Cardiac septum (tissue), 1 donor: ENCODE measurements at places on chromosomes 3 and 15. TPM values are rescaled to one million over a fixed set of nuclear protein-coding genes. Genes with fewer than 3 reads are reported as not detected.

The RTP4 gene
- total RNA-seq = 0.94 TPM

GRCh38 chr15:29114221-29115092, 155.2 kb downstream of the NSMCE3 start:
- DNase-seq = no peak

- no peak for DNase-seq
Observed at GRCh38 chr3:13795816-13796215, 84.1 kb downstream of the WNT7A start.

The LTF gene
- 5.4 TPM for total RNA-seq

DNA sequence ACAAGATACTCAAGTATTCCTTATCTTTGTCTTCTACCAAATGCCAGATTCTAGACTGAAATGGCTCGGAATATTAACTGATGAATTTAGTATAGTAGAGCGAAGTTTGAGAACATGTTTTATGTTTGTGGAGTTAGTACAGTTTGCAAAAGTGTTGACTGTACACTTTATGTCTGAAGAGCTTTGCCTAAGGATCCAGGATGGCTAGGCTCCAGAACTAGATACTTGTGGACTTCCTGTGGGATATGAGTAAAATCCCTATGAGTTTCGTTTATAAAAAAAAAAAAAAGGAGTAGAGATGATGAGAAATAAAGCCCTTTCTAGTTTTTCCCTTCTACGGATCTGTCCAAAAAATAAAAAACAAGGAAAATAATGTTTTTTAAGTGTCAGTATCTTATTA, 96.7 kb downstream of the TP63 start:
- DNase-seq = no peak

- no peak for DNase-seq
Observed at GRCh38 chr3:54949491-54950044, 21.7 kb upstream of the LRTM1 start.

- DNase-seq = no peak
Observed at GRCh38 chr15:66309828-66310227, 16.5 kb downstream of the DIS3L start.

DNA sequence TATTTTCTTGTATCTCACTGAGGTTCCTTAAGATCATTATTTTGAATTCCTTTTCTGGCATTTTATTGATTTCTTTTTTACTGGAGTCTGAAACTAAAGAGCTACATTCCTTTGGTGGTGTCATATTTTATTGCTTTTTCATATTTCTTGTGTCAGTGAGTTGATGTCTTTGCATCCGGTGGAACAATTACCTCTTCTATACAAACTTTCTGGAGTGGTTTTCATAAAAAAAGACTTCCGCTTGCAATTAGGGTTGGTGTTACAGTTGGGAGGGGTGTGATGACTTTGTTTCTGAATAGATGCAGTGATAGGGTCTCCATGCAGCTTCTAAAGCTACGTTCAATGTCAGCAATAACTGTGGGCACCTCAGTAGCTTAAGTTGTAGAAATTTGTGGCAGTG, 181.7 kb downstream of the LPP start:
- no peak for DNase-seq

The INKA1 gene
- total RNA-seq = 1.9 TPM

The CISH gene
- 21.1 TPM for total RNA-seq

DNA sequence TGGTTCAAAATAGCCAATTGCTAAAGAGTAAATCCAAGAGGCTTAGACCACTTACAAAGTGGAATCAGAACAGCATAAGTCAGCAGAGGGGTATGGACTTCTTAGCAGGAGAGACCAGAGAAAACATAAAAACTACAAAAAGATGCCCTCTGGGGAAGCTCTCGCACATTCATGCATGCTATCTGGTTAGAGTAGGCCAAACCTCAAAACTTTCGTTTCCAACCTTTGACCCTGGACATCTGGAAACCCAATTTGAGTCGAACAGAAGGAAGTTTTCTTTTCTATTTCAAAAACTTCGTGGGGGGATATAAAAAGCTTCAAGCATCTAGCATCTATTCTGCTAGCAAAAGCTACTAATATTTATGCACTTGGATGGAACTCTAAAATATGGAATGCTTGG, 523.9 kb upstream of the AGTR1 start:
- DNase-seq = no peak

DNA sequence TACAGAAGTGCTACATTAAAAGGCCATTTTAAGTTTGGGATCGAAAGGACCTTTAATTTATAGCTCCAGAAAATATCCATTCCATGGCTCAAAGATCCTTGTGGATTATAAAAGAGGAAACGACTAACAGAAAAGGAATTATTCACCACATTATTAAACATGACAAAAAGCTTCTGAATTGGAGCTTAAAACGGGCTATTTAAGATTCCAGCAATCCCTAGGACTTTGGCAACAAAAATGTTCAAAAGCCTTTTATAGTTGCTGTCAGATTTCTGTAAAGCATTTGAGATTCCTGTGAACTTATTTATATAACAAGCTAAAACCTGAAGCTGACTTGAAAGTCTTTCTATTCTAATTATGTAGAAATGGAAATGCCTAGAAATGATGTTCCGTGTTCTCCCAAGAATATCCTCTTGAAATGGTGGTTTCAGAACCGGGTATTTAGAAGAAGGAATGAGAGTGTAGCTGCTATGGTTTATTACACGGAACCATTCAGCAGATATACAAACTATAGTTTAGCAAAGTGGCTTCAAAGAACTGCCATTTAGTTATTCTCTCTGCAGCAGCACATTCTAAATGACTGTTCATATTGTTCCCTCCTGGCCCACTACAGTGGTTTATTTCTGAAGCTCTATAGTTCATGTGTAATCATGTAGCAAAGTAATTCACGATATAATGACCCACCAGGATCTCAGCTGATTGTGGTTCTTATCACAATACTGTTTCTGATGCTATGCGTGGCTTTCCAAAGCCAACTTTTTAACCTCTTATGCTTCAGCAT, 961.7 kb downstream of the FHIT start:
- DNase-seq = no peak

The ISLR gene
- total RNA-seq = 16.2 TPM

DNA sequence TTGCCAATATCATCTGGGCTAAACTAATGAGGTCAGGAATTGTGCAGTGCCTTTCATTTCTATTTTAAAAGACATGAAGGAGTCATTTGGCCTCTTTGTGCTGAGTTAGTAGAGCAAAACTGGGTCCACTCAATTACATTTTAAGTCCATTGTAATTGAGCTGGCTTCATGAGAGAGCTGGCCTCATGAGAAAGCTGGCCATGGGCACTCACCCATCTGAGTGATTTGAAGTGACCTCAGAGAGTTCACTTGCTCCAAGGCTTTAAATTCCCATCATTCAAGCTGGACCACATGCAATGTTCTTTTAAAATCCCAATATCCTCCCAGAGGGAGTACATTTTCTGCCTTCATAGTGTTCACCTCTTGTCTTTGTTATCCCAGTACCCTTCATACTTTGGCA, 335.9 kb upstream of the WNT5A start:
- no peak for DNase-seq

GRCh38 chr3:150922611-150923010, 17.4 kb upstream of the MINDY4B start:
- DNase-seq = no peak

DNA sequence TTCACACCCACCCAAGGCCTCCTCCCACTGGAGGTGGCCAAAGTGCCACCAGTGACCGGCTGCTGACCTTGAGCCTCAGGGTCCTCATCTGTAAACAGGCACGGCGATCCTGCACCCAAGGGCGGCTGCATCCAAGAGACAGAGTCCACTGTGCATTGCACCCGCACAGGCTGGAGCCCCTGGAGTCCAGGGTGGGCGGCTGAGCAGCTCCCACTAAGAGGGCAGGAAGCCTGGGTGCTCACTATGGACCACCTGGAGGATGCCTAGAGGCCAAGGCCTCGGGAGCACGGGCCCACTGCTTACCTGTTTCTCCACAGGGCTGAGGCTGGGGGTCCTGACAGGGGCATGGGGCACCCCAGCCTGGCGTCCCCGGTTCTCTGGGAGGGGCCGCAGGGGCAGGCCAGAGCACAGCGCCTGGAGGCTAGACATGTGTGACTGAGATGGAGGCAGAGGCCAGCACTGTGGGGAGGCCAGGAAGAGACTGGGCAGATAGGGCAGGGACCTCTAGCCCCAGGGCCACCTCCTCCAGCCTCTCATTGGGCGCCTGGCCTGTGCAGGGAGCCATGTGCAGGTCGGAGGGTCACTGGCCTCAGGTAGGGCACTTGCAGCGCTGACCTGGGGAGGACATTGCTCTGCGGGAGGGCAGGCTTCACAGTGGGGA, at the start of gene UROC1:
UROC1 (minus strand) TSS at position 483 of the 661 bp plus-strand sequence; CDS start at position 429, 54 bp downstream.
- no peak for DNase-seq

The CEMIP gene
- total RNA-seq = 0.46 TPM

The SPATA12 gene
- total RNA-seq = not detected

DNA sequence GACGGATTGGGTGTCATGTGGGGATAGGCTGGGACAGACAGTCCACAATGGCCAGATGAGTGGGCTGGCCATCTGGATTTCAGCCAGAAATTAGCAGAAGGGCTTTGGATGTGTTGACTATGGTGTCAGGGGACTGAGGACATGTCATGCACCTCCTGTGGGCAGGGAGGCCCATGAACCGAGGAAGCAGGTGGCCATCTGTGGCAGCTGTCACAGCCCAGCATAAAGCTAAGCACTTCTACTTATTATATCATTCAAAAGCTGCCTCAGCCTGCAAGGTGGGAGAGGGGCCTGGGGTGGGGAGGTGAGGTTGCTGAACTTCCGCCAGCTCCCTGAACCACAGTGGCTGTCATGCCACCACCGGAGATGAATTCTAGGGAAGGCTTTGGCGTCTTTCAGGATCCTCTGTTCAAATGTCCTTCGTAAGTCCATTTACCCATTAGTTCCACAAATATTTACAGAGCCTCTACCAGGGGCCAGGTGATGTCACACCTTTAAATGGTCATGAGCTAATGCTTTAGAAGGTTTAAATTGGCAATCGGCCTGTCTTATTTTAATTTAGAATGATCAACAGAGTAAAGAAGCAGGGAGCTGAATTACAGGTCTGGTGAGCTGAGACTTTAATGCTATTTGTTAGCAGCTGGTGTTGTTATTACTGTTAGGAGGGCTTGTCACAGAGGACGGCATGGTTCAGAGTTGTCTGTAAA, 23.6 kb upstream of the CAV3 start:
- no peak for DNase-seq

DNA sequence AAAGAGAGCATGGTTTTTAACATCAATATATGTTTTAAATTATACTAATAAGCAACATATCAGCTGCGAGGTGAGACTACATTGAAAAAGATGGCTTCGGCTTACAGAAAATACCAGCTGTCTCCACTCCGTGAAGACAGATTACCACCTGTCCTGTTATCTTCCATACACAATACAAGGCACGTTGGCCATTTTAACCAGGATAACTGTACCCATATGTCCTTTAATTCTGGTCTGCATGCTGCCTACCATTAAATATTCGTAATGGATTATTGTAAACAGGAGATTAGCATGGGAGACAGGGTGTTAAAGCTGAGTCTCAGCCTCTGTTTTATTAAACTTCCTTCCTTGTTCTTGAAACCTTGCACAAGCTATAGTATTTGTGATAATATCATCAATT, 855.5 kb downstream of the ROBO1 start:
- no peak for DNase-seq

The ZNF385D gene
- 12.5 TPM for total RNA-seq

DNA sequence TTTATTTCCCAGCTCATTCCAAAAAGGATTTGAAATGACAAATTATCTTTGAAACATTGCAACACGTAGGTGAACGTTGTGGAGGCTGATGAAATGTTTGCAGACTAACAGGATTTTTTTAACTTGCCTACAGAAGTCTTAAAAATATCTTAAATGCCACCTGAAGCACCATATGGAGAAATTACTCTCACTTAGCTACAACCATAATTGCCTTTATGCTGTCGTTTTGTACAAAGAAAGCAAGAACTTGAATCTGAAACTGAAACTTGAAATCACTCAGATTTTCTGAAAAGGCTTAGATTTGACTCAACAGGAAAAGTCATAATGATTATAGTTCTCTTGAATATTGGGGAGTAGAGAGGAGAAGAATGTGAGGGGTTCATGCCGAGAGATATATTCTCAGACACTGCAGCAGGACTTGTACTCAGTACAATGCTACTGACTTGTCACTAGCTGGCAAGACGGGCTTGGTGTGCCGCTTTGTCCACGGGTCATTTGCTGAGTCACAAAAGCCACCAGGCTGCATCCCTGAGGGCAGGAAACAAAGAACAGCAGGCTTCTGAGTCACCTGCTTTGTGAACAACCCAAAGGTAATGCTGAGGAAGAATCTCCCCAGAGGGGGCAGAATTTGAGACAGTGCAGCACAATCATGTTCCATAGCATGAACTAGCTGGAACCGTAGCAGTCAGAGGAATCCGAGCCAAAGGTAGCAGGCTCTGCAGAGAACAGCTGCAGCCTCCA, 7.1 kb upstream of the FMN1 start:
- DNase-seq = no peak

DNA sequence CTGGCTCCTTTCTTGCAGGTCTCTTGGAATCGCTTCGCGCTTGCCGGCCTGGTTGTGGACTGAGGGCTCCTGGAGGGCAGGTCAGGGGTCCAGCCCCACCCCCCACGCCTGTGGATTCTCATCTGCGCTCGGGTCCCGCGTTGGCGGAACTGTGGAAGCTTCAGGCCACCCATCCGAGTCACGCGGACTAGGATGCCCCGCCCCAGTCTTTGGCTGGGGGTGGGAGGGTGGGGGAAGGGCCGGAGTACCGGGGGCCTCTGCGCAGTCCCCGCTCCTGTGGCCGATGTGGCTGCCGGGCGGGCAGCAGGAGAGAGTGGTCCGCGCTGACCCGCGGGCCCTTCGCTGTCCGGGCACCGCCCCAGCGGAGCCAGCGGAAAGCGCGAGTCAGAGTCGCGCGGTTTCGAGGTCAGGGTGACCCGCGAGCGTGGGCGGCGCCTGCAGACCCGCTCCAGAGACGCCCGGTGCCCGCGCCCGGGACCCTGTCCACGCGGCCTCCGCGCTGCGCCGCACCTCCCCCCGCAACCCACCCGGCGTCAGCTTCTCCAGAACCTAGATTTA, 114.2 kb downstream of the KLF13 start:
- peak; percentile 89 for DNase-seq

The FGF7 gene
- total RNA-seq = 7.2 TPM

- no peak for DNase-seq
Observed at GRCh38 chr3:172101107-172101506, 61.7 kb downstream of the FNDC3B start.

The PLSCR5 gene
- total RNA-seq = not detected

DNA sequence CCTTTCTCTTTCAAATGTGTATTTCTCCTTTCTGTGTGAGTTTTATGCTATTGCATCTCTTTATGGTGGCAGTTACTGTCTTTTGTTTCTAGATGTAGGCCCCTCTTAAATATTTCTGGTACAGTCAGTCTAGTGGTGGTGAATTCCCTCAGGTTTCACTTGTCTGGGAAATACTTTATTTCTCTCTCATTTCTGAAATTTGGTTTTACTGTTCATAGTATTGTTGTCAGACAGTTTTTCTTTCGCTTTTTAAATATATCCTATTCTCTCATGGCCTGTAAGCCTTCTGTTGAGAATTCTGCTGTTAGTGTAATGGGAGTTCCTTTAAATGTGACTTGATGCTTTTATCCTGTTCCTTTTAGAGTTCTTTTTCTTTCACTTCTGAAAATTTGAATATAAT, 874.0 kb downstream of the PLOD2 start:
- no peak for DNase-seq

DNA sequence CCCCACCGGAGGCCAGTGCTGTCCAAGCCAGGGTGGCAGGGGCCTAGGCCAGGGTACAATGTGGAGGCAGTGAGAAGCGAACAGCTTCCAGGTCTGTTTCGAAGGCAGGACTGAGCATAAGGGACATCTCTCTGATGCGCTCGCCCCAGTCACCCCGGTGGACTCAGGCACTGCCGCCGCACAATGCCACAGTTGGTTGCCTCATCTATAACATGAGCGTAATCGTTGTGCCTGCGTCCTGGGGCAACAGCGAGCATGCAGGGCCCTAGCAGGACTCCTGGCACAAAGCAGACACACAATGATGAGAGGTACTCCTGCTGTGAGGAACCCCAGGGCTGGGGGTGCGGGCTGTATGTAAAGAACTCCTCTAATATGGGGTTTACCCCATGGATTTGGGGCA, 14.1 kb downstream of the HRH1 start:
- DNase-seq = peak; percentile 2
